ENCODE measurements at places on chromosomes 1 and 21. TPM values are rescaled to one million over a fixed set of nuclear protein-coding genes. Genes with fewer than 3 reads are reported as not detected.

PRKAA2 gene
- not detected for total RNA-seq

S100A7A gene
- total RNA-seq = not detected

- no peak for DNase-seq
Measured at GRCh38 chr21:24289539-24289938, 1317.7 kb downstream of the MRPL39 start.

GRCh38 chr1:167435484-167435883 is 82.8 kb downstream of the CD247 start:
- DNase-seq = no peak

GRCh38 chr1:112504001-112504660 is 4.6 kb upstream of the WNT2B start:
- no peak for DNase-seq

- no peak for DNase-seq
Measured at GRCh38 chr1:67588178-67588855, 96.7 kb upstream of the GADD45A start.

DNA sequence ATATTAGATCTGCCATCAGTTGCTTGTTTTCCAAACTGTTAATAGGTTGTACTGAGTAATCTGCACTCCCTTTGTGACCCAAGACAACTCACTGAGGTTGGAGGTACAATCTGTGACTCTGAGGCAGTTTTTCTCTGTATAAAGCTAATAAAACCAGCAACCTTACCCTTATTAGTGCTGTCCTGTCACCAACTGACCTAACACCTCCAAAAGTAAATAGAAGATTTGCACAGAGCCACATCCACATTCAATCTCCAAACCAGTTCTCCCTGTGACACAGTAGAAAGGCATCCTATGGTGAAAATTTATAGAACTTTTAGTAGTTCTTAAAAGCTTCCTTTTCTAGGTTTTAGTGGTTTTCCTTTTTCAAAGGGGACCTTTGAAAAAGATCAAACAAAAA is 140.4 kb upstream of the ADGRL2 start:
- DNase-seq = no peak
